ENCODE measurements at places on chromosomes 3 and 15.
A peak's percentile ranks its signal among the peaks of the same experiment; 100 is the strongest.

DNA sequence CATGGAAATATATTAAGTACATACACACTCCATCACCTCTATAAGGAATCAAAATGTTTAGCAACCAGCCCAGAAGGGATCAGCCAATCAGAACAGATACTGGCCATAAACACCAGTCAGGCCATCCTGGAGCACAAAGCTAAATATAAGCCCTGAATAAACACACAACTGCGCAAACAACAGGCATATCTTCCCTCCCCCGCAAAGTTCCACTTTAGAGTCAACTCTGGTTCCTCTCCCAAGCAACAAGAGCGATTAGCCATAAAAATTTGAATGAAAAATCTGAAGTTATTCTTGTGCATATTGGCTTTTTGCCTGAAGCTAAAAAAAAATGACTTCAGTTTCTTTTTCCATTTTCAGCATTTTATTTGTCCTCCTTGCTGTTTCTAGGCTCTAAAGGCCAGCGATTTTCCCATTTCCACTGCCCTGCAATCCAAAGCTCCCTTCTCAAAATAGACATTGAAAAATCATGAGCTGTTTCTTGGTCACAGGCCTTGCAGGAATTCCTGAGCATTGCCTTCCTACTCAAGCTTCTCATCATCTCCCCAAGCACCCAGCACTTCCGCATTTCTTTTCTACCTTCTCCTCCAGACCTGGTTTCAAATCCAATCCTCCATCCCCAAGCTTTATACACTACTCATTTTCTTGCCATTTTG is 247.9 kb downstream of the ZMAT3 start:
- DNase-seq: no peak

- no peak for DNase-seq
Observed at GRCh38 chr15:65204931-65205660, 6.2 kb downstream of the CILP start.

DNA sequence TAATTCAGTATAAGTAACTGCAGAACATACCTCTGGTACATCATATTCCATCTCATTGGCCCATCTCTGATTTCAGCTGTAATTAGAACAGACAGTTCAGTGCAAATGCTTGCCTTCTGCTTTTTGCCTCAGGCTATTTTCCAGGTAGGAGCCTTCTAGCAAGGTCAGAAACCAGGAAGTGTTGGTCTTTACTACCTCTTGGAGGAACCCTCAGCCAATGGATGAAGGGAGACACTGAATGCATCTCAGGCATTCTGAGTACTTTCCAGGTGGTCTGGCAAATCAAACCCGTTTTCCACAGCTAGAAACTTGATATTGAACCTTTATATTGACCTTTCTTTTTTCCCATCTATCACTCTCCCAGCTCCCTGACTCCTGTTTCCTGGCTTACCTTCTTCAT is 348.5 kb upstream of the SOX2 start:
- no peak for DNase-seq

- no peak for DNase-seq
Observed at GRCh38 chr3:160643994-160644393, 33.0 kb upstream of the ARL14 start.

GRCh38 chr3:150409512-150410310 is 1.6 kb downstream of the TSC22D2 start:
- DNase-seq: peak; percentile 57

DNA sequence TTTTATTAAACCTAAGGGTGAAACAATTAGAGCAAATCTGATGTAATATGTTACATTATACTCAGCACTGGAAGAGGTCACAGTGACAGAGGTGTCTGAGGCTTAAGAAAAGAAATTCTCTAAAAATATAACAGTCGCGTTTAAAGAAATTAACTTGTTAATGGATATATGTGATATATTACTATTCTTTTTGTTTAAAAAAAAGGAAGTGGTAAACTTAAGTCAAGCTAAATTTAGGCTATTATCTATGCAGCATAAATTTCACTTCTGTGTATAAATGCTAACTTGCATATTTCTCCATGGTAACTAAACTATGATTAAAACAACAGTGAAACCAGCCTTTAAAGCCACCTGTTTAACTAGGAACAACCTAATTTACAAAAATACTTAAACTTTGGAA is 191.3 kb downstream of the FOXP1 start:
- DNase-seq: no peak

GRCh38 chr3:184687363-184688015 is 24.4 kb downstream of the MAGEF1 start:
- no peak for DNase-seq

DNA sequence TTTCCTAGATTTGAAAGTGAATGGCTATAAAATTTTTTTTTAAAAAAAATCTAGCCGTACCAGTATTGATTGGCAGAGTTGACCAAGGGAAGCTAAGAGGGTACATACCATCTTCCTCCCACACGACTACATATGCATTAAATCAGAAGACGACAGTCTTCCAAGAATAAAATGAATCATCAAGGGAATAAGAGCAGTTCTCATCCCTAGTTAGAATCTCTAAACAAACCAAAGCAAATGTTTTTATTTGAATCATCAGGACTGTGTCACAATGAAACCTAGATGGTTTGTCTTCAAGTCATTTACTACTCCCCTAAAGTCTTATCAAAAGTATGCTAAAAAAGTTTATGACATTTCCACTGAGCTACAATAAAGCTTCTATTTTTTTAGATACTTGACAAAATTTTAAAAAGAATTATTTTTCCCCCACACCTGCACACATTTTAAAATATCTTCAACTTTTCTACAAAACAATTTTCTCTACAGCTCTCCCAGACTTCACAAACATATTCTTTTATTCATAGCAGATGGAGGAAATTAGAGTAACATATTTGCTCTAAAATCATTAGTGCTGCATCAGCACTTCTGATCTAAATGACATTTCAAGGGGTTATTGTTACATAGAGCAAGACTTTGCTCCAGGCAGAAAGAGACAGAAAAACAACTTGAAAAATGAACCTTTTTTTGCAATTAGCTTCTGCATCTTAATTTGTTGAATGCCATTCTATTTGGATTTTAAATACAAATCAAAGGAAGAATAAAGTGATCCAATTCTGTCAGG is 547.1 kb downstream of the FHIT start:
- no peak for DNase-seq

- no peak for DNase-seq
Observed at GRCh38 chr3:69319652-69320051, 66.2 kb downstream of the FRMD4B start.

- no peak for DNase-seq
Observed at GRCh38 chr3:128293930-128294329, 140.6 kb downstream of the EEFSEC start.

GRCh38 chr15:53193149-53193548 is 403.0 kb upstream of the ONECUT1 start:
- no peak for DNase-seq

DNA sequence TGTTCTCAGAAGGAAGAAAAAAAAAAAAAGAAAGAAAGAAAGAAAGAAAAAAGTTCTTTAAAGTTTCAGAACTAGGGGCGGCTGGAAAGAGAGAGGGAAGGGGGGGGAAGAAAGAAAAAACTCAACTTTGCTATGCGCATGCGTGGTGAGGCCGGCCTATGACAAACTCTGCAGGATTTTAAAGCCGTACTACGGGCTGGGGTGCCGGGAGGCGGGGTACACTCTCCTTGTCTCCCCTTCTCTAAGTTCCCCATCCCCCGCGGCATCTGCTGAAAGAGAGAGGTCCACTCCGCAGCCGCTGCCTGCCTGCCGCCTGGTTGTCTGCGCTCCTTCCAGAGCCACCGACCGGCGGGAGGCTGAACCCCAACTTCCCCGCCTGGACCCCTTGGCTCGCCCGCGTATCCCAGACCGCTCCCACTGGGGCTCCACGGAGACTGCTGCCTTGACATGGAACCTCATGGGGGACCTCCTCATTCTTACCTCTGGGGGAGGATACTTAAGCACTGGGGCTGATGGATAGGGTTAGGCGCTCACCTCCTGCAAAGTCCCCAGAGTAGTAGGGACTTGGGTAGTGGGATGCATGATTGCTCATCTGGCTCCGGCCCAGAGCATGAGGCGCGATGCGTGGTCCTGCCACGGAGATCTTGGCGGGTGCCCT is 1.4 kb upstream of the WNT5A start:
- DNase-seq: no peak

- no peak for DNase-seq
Observed at GRCh38 chr3:115068799-115069198, 78.3 kb downstream of the ZBTB20 start.

- DNase-seq: no peak
Observed at GRCh38 chr15:50227076-50227475, 38.5 kb downstream of the HDC start.

DNA sequence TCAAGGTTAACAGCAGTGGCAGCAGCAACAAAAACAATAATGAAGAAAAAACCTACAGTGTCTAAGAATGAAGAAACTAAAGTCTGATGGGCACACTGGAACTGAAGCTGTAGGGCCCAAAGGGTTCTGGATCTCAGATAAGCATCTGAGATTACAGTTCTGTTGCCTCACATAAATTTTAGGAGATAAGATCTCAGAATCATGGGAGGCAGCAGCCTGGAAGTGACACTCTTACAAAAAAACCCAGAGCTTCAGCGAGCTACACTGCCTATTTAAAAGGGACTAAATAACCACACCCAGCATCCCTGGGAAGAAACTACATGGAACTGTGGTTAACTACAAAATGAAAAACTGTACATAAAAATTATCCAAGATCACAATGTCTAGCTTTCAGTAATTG is 61.2 kb downstream of the PLD1 start:
- DNase-seq: no peak

- DNase-seq: no peak
Observed at GRCh38 chr15:99466701-99467337, 99.0 kb upstream of the MEF2A start.

DNA sequence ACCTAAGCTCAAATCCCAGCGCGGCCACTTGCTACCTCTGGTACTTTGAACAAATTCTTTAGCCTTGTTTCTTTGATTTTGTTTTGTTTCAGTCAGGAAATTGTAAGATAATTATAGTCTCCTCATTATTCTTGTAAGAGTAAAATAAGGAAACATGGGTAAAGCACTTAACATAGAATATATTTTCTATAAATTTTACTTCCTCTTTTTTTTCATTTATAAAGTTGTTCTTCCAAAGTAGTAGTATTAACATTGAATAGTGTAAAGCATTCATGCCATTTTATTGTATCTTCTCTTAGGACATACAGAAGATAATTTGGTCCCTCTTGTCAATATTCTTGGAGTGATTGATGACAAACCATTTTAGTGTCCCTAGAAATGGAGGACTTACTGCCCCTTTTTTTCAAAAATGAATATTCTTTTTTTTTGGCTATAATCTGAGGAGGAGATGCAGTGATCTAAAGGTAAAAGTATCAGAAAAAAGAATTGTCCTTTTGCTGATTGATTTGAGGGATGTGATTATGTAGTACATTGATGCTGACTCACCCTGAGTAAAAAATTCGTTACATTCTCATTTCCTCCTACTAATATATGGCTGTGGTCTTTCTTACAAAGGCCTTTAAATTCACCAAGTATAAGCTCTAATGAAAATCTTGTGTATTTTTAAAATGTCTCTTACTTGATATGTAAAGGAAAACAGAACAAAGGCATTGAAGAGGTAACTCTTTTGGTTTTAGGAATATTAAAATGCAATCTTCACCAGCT is 51.0 kb downstream of the ALCAM start:
- no peak for DNase-seq

- DNase-seq: no peak
Observed at GRCh38 chr3:56347219-56347871, 120.9 kb downstream of the ERC2 start.

- DNase-seq: no peak
Observed at GRCh38 chr3:78634316-78634715, 1133.5 kb downstream of the ROBO1 start.

DNA sequence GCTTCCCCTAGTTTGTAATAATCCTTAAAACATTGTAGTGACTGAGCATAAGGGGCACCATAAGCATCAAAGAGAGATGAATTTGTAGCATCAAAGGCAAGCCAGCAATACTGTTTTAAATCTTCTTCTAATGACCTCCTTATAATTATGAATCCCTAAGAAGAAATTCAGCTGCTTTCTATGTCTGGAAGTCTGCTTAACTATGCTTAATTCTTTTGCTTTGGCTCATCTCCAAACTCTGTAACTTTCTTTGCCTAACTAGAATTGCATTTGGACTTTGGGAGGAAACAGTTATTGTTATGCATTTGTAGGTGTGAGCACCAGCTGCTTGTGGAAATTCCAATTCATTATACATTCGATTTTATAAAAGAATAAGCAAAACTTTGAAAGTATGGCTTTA is 117.7 kb upstream of the SPATA16 start:
- no peak for DNase-seq

DNA sequence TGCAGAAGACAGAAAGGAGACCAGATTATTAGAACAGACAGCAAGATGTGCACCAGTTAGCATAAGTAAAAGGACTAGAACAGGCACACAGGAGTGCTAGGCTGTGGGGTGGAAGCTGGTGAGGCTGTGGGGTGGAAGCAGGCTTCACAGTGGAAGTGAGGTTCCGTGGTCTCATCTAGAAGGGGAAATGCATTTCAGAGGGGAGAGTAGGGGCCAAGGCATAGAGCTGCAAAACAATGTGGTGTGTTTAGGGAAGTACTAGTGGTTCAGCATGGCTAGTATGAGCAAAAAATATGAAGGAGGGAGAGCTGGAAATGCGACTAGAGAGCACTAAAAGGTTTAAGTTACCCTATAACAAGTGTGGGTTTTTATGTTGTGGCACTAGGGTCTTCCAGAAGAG is 6.5 kb downstream of the POPDC2 start:
- no peak for DNase-seq

- DNase-seq: no peak
Observed at GRCh38 chr3:133123636-133124035, 85.4 kb downstream of the TMEM108 start.

DNA sequence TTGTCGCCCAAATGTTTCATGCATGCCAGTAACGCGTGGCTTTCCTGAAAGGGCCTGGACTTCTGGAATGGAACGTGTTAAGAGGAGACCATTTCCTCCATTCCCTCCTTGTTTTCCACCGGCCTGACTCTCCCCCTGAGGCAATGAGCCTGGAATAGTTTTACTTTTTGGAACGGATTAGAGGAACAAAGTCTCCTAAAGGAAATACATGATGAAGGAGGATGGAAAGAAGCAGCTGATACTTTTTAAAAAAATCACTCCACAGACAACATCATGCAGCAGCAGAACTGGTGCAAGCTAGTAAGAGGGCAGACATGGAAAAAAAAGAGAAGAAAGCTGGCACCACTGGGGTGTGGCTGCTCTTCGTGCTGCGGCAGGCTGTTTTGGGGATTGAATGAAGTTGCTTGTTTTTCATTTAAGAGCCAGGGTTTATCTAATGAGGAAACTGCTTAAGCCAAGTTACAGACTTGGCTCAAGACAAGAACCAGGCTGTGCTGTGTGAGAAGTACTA is 3.6 kb upstream of the KBTBD12 start:
- DNase-seq: no peak

DNA sequence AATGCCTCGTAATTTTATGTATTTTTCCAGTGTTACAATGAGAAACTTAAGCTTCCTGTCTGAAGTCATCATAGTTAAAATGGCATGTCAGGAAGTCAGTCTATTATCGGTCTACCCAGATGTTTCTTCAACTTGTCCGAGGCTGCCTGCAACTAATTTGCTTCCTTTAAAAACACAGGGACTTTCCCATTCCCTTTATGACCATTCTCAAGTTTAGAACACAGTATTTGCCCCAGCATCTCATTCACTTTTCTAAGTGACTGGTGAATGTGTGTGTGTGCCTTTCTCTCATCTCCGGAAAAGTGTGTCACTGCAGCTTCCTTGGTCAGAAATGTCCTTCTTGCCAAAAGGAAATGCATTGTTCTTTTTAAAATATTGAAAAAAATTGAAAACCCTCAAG is 466.6 kb downstream of the RAP2B start:
- no peak for DNase-seq
